ENCODE measurements at places on chromosomes 12 and 14.

DNA sequence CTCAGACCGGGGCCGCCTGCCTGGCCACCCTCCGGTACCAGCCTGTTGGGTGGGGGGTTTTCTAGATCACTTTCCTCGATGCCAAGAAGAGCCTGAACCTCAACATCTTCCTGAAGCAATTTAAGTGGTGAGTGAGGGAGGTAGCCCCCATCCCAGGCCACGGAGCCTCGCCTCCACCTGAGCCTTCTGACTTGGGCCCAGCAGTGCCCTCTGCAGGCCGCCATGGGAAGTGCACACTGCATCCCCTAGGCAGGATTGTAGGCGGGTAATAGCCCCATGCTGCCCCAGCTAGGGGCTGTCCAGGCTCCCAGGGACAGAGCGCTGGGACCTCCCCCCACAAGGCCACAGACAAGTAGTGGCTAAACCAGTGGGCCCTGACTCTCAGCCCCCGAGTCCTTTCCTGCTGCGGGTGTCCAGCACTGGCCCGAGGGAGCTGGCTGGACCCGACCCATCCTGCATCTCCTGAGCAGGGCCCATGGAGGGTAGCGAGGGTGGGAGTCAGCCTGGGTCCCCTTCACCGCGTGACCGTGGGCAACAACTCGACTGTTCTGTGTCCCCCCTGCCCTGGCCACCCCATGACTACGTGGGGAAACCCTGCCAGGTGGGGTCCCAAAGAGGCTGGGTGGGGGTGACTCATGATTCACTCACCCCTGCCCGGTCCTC, 15.3 kb upstream of the ADSS1 start:
- peak; percentile 50 for DNase-seq

DNA sequence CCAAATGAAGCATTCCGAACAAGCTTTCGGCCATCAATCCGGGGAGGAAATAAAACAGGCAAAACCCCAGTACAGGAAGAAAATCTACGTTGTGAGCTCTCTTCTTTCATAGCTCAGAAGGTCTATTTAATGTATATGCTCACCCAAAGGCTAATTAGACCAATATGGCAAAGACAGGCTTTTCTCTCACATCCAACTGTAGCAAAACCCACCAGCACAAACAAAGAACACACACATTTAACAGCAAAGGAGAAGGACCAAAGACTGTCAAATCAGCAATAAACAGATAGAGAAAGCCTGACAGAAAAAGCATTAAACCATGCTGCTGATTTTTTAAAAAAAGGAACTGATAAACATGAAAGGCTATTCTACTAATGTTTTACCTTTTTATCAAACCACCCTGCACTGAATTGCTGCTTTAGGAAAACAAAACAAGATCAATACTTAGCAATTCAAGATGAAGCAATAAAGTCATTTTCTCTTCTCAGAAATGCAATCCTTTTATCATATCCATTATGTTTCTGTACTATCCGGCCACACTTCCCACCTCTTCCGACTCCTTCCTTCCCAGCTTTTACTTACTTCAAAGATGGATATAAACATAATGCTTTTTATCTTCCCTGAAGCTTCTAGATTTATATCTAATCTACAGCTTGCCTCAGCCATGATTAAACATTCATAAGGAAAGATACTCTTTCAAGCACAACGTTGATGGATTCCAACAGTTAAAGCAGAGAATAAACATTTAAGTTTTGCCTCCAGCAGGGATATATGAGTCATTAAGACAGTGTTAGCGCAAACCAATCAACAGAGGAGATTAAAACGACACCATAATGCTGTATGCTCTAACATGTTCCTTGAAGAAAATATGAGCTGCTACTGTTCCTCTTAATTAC, 74.6 kb upstream of the BBS10 start:
- no peak for DNase-seq

GRCh38 chr14:99548255-99548654, 55.8 kb downstream of the CCDC85C start:
- no peak for DNase-seq

- no peak for DNase-seq
These were observed 38.9 kb downstream of the FERMT2 start for GRCh38 chr14:52911904-52912303.

DNA sequence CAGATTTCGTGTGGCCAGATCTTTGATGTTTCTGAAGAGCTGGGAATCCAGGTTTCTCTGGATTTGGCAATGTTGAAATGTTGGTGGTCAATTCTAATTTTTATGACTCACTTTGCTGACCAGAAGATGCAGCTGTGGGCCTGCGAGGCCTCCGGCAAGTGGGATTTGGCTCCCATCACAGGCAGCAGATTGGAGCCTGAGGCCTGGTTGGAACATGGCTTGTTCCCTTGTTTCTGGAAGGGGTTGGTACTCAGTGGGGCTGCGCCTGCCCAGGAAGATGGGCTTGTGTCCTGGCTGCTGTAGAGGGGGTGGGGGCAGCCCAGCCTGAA, 23.1 kb downstream of the FBRSL1 start:
- no peak for DNase-seq

- DNase-seq, result no peak
These were observed 25.0 kb upstream of the NPAS3 start for GRCh38 chr14:32913725-32914124.

- no peak for DNase-seq
These were observed 329.0 kb downstream of the C12orf75 start for GRCh38 chr12:105659355-105660075.

- no peak for DNase-seq
These were observed 317.5 kb upstream of the RTL1 start for GRCh38 chr14:101220921-101221510.

DNA sequence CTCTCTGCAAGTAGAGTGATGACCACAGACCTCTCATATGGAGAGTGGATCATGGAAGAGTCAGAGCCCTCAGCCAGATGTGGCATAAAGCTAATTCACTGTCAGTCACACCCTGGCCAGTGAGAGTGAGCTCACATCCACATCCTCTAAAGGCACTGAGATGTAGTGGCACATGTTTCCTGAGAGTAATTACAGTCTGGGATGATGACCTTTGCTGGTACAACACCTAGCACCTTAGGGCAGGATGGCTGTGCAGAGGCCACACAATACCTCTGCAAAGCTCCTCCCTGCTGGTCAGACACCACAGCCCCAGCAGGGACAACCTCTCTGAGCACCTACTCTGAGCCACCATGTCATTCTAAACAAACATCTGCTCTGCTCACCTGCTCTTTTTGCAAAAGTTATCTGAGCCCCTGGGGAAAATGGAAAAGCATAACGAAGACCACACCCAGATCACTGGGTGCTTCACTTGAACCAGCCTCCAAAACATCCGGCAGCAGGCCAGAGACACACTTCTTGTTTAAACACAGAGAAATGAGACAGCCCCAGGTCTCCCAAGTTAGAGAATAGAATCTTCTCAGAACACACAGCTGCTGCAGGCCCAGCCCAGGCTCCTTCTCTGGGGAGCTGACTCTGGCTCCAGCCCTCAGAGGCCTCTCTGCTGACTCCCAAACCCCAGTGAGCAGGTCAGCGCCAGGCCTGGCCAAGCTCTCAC, 30.3 kb downstream of the PITPNM2 start:
- no peak for DNase-seq

DNA sequence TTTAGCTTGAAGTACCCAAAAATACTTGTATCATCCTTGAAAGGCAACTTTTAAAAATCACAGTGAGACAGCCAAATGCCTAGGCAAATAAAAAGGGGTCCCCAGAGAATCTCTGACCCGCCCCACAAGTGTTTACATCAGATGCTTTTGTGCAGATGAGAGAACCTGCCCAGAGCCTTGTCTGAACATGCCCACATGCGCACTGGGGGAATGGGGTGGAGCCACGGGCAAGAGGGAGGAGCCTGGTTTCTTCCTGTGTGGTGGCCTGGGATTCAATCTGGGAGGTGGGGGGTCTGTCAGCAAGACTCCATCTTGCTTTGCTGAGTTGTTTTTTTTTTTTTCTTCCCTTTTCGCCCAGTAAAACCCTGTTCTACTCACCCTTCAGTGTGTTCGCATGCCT, 381.7 kb upstream of the CCDC196 start:
- DNase-seq, result no peak

DNA sequence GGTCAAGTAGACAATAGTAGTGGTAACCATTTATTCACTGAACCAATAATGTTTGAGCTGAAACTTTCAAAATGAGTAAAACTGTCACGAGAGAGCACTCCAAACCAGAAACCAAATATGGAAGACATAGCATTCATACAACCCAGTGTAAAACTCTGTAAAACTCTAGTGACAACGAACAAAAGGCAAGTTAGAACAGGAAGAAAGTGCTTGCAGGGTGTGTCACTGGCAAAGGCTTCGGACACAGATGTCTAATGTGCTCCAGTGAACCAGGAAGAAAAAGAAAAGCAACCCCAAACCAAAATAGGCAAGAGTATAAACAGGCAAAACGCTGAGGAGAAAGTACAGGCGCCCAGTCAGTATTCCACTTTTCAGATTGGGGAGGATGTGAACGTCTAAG, 79.3 kb upstream of the FZD10 start:
- no peak for DNase-seq

DNA sequence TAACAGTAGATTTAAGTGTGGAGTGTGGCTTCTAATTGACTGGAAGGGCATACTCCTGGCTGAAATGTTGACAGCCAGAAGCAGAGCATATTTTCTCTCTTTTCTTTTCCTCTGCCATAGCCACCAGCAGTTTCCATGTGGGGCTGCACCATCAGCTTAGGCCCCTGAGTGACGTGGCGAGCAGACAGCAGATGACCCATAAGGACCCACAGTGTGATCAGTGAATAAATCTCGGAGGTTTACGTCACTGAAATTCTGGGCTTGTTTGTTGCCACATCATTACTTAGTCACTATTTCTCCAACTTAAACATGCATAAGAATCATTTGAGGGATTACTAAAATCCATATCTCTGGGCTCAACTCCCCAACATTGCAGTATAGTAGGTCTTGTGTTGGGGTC, 549.7 kb upstream of the TMEM132C start:
- no peak for DNase-seq
